ENCODE measurements at places on chromosomes 2 and 18.

GRCh38 chr18:5455674-5456073, 88.1 kb downstream of the EPB41L3 start:
- DNase-seq = no peak

DNA sequence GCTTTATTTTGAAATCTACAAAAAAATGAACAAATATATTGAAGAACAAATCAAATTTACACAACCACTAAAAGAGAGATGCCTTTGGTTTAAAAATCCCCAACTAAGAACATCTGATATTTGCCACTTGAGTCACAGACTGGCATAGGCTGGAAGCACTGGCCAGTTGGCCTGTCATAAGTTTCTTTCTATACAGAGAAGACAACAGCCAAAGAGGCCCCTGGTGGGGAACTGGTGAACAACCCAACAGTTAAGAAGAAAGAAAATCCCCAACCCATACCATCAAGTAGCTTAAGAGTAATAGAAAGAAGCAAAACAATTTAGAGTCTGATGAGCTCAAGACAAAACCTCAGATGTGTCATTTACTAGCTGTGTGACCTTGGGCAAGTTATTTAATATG, 45.5 kb downstream of the OSR1 start:
- DNase-seq = peak; percentile 21

- DNase-seq = no peak
These were observed 14.1 kb downstream of the ZNF407 start for GRCh38 chr18:74611765-74612164.

DNA sequence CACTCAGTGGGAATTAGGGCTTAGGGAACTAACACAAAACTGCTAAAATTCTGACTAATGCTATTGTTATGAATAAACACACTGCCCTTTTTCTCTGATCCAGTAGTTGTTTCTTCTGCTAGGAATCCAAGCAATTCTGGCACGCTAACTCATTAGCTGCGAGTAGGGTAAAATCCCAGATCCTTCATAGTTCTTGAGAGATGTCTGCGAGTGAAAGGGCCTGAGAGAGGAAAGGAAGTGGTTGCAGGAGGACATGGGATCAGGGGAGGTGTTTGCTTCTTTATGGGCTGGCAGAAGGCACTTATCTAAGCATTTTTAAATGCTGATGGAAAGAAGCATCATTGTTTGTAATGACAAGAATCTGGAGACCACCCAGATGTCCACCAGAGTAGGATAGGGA, 9.4 kb downstream of the MAP3K19 start:
- DNase-seq = no peak

GRCh38 chr2:18208956-18209355, 330.5 kb downstream of the KCNS3 start:
- DNase-seq = no peak

DNA sequence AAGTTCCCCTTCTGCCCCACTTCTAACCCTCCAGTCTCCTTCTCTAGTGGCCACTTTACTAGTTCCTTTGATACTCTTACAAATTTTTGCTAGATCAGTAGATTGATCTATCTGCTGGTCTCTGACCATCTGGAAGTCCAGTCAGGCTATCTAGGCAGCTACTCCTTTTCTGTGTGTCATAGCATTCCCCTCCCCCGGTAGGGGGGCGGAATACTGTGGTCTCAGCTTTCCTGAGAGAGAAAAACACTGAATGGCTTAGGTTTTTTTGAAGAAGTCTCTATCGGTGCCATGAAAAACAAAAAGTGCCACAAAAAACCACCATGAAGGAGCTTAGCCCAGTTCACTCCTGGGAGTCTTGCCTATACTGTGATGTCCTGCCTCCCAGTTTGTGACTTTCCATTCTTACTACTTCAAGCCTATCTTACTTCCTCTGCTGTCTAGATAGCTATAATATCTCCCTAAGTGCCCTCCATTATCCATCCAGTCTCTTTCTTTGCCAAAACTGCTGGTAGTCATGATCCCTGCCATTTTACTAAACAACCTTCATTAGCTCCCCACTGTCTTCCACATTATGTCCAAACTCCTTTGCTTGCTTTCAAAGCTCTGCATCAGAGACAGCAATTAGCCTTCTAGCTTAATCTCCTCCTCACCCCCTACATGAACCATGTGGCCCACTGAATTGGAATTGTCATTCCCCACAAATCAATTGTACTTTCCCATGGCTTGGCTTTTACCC, 29.9 kb downstream of the TPGS2 start:
- DNase-seq = no peak

DNA sequence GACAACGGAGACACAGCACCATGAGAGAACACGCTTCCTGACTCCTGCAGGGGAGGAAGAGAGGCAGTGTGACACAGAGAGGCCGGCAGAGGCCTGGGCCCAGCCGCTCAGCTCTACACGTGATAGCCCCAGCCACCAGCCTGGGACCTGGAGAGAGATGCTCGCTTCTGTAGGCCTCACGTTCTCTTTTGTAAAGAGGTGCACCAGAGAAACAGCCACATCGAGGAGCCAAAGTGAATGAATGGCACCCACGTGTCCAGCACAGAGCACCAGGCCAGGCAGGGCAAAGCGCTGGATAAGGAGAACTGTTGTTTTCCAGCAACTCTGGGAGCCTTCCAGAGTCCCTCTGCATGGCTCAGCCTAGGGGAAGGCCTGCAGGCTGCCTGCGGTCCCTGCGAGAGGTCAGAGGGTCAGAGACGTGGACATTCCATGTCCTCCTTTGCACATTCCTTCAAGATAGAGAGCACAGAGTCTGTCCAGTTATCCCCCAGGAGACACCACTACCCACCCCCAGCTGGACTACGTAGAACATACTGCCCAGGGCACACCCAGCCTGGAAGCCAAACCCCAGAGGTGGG, 14.2 kb downstream of the LIMS2 start:
- no peak for DNase-seq

DNA sequence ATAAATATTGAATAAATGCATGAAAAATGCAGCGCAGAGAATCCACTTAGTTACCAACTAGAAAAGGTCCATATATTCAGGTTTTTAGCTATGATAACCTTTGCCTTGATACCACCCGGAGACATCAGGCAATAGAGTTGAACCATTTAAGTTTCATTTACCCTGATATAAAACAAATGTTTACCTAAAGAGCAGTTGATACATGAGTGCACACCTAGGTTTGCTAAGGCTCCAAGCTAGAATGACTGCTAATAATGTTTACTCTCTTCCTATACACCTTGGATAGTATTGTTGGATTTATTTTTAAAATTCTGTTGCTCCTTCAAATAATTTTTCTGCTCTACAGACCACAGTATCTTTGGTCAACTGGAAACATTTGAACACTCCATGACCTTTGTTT, 1463.6 kb downstream of the LRP1B start:
- DNase-seq = no peak

DNA sequence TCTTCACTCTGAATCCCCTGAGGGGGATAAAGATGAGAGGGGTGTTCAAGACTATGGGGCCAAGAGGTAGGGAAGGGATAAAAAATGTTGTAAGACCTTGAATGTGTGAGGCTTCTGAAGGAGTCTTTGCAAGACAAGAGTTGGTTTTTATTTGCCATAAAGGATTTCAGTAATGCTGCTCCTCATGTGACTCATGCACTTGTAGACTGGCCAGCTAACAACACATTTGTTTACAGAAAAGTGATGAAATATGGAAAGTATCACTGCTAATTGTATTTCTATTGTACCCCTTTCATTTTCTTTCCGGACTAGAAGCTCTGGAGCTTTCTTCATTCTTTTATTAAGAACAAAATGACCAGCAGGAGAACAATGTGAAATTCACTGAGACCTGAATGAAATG, 782.1 kb downstream of the EPHA4 start:
- DNase-seq = no peak

- no peak for DNase-seq
These were observed 155.0 kb downstream of the EIPR1 start for GRCh38 chr2:3222636-3223035.

DNA sequence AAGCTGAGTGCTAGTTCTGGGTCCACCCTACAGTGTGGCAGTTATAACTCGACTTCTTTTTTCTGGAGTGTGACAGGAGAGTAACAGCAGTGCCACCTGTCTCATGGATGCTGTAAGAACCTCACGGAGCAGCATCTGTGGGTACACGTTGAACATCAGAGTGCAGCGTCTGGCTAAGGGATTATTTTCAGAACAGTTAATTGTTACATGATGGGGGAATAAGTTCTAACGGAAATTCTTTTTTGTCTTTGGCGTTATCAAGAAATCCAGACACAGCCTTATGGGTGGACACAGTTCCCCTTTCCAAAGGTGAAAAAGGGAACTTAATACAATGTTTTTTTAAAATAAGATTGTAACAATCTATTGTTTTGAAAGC, 28.3 kb upstream of the TOGARAM2 start:
- DNase-seq = no peak

GRCh38 chr18:21179590-21180220, 62.3 kb upstream of the GREB1L start:
- peak; percentile 79 for DNase-seq

DNA sequence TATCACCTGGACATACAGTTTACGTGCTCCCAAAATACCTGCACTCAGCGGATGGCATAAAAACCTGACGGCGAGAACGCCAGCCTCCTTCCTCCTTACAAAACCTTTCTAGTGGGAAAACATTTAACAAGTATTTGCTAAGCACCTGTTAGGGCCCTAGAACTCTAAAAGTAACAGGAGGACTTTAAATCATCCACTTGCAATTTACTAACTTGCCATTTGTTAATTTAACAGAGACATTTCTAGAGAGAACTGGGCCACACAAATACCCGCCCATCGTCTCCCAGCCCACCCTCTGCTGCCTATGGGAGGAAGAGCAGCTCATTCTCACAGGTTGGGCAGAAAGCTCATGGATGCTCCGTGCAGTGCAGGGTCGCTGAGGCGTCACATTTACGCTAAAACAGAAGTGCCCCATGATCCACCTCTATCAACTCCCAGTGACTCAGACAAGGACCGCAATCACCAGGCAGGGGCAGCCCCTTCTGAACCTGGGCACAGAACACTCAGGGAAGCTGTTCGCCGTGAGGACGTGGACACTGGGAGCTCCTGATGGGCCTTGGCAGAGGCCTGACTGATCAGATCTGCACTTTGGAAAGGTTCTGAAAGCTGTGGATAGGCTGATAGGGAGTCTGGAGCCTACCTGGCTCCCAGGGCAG, 106.9 kb downstream of the HDAC4 start:
- DNase-seq = no peak

DNA sequence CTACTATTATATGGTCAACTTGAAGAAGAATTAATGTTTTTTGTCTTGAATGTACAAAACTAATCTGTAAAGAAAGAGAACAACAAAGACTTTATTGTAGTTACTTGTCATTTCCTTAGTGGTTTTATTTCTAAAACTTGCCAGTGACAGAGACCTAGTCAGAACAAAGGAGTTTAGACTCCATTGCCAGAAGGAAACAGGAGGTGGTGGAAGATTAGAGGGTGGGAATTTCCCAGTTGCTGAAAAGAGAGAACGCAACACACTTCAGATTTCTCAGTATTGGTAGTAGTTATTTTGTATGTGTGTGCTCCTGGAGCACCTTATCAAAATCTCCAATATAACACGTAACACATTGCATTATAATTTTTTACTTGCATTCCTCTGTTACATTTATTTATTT, 81.4 kb downstream of the CDCA7 start:
- DNase-seq = no peak

GRCh38 chr2:69177785-69178636, 165.0 kb downstream of the ANTXR1 start:
- peak; percentile 92 for DNase-seq

DNA sequence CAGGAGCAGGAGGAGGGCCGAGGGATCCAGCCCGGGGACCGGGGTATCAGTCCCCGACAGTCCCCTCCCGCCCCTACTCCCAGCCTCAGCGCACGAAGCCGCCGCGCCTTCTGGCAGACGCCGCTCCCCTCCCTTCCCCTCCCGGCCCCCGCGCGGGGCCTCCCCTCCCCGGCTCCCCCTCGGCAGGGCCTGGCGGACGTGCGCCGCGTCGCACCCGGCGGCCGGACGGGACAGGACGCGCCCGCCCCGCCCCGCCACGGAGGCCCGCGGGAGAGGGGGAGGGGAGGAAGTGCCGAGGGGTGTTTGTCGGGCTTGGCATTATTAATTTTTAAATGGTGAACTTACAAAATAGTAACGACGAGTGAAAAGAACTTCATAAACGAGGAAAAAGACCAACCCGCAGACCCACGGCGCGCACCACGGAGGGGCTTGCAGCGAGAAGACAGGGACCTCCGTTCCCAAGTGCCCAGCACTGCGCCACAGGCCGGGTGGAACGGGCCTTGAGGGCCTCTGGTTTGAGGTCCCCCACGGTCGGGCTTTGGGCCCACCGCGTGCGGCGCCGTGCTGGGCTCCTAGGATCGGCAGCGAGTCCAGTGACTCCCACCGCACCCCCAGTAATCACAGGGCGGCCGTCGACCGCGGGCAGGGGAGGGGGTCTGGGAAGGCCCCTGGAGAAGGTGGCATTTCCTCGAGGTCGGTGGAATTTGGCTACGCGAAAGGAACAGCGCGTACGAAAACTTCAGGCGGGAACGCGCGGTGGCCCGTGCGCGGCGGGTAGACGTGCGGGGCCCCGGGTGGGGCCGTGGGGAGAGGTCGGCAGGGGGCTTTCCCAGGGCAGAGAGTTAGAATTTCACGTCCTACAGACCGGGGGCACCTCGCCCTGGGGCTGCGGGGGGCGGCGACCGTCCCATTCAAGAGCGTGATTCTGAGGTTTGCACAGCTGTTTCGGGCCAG, 954 bp upstream of the CTDSP1 start:
- peak; percentile 42 for DNase-seq

DNA sequence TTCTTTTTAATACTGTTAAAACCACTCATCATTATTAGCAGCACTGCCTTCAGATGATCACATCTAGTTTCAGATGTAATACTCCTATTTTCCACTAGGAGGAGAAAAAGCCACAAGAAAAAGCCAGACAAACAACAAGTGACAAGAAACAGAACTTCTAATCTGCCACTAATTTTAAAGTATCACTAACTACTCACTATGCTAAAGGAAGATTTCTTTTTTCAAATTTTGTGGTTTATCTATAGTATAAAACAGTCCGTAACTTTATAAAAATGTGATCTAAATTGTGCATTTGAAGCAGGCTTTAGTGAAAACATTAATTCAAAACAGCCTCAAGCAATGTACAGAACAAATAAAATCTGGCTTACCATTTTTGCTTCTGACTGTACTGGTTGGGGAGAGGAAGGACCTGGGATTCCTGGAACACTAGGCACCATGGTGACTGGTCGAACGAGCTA, 56.8 kb downstream of the ATF2 start:
- DNase-seq = peak; percentile 36

GRCh38 chr2:235858881-235859280, 309.3 kb downstream of the GBX2 start:
- DNase-seq = no peak

- DNase-seq = no peak
These were observed 60.8 kb upstream of the STAM2 start for GRCh38 chr2:152236191-152236925.
